ENCODE measurements at places on chromosomes 1 and 21.

GRCh38 chr1:117627546-117628130, 21.8 kb downstream of the TENT5C start:
- no peak for DNase-seq

DNA sequence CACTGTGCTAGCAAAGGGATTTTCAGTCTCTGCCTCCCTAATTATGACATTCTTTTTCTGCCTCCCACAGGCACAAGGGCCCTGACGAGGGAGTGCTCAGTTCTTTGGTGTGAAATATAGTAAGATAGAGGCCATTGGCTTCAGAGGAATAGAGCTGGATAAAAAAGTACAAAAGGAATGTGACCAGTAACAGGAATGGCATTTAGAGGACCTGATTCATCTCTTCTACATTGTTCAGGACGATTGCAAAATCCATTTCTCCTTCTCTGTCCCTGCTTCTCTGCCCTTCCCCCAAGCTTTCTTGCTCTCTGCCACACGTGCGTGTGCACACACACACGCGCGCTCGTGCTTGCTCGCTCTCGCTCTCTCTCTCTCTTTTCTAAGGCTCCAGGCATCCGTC, 668.2 kb downstream of the KIF26B start:
- DNase-seq = peak; percentile 75

DNA sequence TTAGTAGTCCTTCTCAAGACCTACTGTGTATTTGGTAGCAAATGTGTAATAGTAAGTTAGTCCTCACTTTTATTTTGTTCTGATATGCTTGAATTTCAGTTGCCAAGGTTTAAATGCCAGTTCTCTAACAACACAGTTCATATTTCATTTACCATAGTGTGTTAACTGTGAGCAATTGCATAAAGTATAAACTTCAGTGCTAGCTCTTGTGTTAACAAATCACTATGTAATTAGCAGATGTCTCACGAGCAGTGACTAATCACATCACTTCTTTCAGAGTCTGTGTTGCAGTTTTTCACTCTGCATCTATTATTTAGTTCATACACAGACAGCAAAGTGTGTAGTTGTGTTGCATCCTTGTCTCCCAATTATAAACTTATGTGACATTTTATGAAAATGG, 47.8 kb downstream of the ZMYM4 start:
- no peak for DNase-seq

DNA sequence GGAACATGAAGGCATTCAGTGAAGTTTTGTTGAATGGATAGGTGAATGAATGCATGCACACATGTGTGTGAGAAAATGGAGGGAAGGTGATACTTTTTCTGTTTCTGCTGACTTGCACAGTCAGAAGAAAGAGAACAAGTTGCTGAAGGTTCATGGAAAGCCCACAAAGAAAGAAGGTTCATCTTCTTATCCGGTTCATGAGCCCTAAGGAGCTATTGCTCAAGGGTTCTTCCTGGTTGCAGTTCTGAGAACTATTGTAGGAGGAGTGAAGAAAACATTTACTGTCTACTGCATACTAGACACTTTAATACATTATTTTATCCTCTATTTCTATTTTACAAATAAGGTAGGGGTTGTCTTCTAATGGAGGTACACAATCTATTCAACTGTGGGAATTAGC, 13.4 kb upstream of the NIBAN1 start:
- no peak for DNase-seq

DNA sequence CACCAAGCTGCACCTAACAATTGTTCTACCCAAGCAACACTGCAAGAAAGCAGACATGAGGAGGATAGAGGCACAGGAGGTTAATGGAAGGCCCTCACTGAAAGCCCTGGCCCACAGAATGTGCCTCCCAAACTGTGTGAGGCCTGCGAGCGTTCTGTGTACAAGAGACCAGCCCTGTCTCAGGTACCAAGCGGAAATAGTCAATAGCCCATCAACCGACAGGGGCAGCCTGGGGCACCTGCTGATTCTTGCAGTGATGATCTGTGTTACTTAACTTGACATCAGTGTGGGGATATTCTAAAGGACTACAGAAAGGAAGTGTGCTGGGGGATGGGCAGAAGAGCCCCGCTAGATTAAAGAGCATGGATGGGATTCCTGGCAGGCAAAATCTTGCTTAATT, 392.4 kb downstream of the KCNH1 start:
- DNase-seq = no peak

- no peak for DNase-seq
These were observed 7.4 kb upstream of the PIGR start for GRCh38 chr1:206953626-206954025.

DNA sequence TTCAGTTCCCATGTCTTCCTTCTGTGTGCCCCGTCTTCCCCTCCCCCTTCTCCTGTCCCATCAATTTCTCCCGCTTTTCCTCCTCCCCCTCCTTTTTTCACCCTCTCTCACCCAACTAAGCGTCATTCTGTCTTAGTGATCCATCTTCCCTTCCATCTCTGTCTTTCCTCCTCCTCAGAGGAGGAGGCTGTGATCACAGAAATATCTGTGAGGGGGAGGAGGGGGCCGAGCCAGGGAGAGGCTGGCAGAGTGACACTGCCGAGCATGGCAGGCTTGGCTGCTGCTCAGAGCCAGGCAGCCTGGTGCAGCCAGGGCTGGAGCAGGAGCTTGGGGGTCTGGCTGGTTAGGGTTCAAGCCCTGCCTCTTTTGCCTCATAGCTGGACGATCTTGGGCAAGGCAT, 7.6 kb downstream of the HTR6 start:
- DNase-seq = no peak

DNA sequence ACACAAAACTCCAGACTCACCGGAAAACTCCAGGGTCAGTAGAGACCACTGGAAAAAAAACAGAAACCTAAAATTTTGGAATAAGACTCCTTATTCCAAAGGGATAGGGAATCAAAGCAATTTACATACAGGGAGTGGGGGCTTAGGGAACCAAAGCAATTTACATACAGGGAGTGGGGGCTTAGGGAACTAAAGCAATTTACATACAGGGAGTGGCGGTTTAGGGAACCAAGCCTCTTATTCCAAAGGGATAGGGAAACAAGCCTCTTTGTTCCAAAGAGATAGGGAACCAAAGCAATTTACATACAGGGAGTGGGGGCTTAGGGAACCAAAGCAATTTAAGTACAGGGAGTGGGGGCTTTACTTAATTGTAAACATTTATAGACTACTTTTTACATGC, 28.4 kb upstream of the TTLL7 start:
- DNase-seq = no peak

- DNase-seq = no peak
These were observed 315.7 kb downstream of the TPR start for GRCh38 chr1:186059311-186059710.
